ENCODE measurements at places on chromosomes 3 and 15.

- no peak for DNase-seq
Measured at GRCh38 chr15:75921732-75922703, 18.3 kb downstream of the FBXO22 start.

- DNase-seq, result no peak
Measured at GRCh38 chr15:69469467-69470201, 17.0 kb downstream of the RPLP1 start.

DNA sequence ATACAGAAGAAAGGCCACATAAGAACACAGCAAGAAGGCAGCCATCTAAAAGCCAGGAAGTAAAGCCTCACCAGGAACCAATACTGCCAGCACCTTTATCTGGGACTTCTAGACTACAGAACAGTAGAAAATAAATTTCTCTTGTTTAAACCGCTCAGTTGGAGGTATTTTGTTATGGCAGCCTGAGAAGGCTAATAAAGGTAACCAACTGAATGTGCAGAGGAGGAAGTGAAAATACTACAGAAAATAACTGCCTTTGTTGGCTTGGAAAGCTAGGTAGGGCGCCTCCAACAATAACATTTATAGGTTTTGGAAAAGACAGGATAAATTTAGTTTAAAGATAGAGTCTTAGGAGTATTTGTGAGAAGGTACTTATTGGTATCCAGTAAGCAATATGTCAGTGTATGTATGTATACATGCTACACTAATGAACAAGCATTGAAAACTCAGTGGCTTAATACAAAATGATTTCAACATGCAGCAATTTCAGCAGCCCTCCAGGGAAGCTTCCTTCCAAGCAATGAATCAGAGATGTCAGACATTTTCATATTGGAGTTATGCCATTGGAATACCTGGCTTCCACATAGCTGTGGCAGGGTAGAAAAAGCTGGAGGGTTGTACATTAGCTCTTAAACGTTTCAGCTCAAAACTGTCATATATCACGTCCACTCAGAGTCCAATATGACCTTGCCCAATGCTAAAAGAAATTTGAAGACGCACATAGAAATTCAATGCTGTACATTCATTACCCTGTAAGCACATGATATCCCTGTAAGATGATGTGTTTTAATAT, 48.9 kb downstream of the ZBBX start:
- DNase-seq, result no peak

GRCh38 chr3:41011854-41012253, 187.5 kb upstream of the CTNNB1 start:
- DNase-seq, result no peak

GRCh38 chr3:141648055-141648910, 89.8 kb upstream of the RNF7 start:
- DNase-seq, result no peak

DNA sequence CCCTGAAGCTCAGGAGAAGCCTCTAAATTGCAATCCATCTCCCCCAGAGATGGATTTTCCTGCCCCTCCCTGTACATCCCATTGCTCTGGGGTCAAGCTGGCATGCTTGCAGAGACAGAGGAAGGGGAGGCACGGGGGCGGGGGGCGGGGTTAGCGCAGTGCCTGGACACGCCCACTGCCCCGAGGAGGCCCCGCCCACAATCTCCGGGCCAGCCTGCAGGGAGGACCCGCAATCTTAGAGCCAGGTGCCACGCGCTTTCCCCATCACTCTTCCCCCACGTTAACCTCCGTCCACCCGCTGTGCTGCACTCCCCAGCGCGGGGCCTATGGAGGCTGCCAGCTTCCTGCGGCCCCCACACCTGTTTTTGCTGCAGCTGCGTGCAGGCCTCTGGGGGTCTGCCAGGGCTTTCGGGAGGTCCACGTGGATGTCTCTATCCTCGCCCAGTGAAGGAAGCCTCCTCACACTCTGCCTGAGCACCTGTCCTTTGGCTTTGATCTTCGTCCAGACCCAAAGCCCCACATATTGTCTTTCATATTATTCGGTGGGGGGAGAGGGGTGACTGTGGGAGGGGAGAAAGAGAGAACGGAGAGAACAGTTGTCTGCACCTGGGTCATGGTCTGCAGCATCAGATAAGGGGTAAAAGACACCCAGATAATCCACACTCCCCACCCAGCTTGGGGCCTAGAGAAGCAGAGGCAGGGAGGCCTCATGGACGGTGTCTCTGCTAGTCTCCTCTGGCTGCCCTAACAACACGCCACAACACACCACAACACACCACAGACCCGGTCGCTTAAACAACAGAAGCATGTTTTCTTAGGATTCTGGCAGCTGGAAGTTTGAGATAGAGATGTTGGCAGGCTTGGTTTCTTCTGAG, 118.0 kb upstream of the MEF2A start:
- DNase-seq, result peak; percentile 1

DNA sequence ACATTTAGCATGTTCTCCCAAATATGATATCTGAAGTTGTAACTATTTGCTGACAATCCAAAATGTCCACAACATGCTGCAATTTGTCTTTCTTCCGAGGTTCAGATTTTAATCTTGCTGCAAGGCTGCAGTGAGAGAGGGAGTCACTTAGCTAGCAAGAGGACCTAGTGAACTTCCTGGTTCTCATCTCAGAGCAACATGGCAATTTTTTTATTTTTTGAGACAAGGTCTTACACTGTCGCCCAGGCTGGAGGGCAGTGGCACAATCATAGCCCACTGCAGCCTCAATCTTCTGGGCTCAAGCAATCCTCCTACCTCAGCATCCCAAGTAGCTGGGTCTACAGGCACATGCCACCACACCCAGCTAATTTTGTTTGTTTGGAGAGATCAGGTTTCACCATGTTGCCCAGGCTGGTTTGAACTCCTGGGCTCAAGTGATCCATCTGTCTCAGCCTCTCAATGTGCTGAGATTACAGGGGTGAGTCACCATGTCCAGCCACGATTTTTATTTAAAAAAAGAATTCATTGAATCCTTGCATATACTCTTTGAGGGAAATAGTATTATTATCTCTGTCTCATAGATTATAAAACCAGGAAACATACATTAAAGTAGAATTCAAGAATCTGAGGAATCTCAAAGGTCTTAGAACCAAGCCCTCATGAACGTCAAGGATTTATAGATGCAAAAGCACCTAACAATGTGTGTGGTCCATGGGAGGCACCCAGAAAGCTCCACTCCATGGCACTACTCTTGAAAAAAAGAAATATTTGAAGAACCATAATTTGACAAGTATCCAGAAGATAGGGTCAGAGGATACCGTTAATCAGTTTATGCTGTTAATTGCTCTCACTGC, 9.1 kb downstream of the HDC start:
- no peak for DNase-seq

DNA sequence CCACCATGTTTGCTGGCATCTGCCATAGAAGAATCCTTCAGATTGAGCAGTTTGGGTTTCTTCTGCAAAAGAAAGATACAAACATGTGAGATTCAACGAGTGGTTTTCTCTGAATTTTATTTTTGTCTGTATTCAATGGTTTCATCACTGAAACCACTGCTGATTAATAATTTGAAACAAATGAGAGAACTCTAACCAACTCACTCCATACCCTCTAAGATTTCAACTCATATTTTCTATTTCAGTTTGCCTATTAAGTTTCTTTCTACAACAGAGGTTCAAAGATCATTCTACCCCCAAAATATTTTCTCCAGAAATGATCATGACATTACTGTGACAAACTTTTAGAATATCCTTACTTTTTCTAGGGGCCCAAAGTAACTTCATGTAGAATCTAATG, 38.7 kb upstream of the MAN2C1 start:
- DNase-seq, result no peak

DNA sequence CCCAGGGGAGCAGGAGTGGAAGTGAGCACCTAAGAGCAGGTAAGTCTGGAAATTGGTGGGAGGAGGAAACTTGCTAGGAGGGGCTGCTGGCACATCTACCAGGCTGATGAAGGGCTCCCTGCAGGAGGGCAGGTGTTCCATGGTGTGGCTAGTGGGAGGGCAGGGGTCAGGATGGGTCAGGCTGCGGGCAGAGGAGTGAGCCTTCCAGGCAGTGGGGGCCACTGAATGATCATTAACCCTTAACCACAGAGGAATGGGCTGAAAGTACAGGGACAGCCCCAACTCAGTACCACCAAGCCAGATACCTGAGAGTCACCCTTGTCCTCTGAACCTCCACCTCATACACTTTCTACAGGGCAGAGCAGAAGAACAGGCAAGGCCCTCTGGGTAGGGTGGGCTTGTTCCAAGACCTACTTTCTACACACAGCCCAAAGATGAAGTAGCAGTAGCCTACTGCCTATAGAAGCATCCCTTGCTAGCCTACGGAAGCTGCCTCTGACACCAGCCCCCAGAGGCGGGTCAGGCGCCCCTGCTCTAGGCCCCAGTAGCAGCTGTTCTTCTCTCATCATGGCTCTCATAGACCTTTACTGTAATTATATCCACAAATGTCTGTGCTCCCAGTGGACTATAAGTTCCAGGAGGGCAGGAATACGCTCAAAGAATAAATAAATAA, 4.6 kb downstream of the RAB6B start:
- DNase-seq, result no peak

GRCh38 chr3:169769287-169770181, at the start of gene ACTRT3:
TSS of gene ACTRT3 (minus strand) at chr3:169769561. CDS start at chr3:169769520, 41 bp downstream.
- no peak for DNase-seq

DNA sequence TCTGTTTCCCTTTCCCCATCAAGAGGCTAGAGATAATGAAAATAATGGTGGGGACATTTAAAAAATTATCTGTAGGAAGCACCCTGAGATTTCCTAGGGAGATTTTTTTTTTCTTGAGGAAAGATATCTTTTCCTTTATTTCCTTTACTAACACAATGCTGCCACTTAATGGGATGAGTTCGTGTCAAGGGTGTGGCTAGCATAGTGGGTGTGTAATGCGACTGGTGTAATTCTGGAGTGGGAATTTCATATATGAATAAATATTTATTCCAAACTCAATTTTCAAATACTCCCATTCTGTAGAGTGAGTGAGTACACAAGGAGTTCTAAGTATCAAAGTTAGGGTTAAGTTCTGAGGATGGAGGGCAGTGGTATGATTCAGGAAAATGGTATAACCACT, 66.1 kb upstream of the GALNT15 start:
- no peak for DNase-seq

DNA sequence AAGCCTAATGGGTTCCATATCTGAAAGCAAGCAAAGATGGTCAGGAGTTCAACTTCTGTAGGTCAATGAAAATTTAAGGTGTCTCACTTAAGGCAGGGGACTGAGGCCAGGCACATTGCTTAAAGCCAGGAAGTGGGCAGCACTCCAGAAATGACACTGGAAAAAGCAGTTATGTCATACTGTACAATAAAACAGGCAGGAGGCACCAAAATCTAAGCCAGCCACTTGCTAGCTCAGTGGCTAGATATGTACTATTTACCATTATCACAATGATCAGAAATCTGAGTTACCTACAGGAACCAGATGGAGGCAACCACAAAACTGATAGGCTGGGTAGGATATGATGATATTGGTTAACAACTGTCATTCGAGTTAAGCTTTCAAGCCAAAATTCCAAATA, 57.3 kb downstream of the FRMD5 start:
- no peak for DNase-seq

- DNase-seq, result no peak
Measured at GRCh38 chr3:167723025-167723512, 11.6 kb downstream of the PDCD10 start.

DNA sequence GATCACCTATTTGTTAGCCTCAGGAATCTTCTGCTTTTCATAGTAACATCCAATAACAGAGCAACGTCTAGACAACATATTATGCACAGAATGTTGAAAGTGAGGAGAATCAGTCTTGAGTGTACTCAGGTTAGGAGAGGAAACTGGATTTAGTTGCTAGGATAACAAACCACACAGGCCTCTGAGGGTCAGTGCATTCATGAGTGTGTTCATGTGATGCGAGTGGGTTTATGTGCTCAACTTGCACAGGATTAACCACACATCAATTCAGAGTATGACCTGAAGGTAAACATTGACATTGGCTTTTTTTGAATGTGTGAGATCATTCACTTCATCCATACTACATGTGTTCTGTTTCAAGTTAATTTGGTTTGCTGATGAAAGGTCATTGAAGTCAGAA, 287.6 kb downstream of the DIPK2A start:
- DNase-seq, result no peak

DNA sequence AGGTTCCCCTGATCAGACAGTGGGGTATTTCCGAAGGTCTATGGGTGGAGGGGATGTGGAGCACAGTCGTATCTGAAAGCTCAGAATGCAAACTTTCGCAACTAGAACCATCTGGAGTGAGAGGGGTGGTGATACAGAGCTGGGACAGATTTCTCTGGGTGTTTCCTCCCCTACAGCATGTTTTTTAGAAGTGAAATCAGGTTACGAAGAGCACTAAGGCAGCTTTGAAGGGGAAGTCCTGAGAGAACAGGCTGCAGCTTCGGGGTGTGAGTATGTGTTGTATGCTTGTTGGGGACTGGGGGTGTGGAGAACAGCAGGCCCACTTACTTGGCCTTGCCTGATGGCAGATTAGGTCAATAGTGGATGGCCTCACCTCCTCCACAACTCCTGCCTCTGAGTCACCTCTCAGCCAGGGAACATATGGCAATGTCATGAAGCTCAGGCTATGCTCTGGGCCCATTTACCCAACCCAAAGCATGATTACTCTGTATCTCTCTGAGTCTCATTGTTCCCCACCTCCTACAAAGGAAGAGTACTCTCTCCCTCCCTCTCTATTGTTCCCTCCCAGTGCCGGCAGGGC, 107.2 kb upstream of the RASGRP1 start:
- DNase-seq, result no peak

DNA sequence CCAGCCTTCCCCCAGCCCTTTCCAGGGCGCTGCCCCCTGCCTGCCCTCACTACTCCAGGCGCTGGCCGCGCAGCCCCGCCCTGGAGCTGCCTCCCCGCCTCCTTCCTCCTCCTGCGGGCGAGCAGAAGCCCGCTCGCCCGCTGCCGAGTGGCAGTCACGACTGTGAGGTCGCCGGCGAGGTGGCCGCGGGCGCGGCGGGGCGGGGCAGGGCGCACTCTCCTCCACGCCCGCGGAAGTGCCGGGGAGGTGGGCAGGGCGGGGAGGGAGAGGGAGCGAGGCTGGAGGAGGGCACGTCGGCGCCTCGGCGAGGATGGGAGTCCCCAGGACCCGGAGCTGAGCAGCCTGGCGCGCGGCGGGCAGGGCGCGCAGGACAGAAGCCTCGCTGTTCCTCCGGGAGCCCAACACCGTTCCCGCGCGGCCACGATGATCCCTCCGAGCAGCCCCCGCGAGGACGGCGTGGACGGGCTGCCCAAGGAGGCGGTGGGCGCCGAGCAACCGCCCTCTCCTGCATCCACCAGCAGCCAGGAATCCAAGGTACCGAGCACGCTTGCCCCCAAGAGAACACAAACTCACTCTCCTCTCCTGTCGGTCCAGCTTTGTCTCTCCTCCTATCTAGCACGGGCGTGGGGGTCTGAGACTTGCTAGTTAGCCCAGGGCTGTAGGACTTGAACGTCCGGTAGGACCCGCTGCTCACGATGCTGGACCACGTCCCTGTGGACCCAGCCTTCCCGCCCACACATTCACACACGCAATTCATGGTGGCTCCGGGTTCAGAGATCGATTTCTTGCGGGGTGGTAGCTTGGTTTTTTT, at the start of gene STAC:
STAC (plus strand) TSS at position 284 of the 811 bp plus-strand sequence; CDS start at position 424, 140 bp downstream.
- DNase-seq, result no peak
